ENCODE measurements at places on chromosomes 6 and 20.

DNA sequence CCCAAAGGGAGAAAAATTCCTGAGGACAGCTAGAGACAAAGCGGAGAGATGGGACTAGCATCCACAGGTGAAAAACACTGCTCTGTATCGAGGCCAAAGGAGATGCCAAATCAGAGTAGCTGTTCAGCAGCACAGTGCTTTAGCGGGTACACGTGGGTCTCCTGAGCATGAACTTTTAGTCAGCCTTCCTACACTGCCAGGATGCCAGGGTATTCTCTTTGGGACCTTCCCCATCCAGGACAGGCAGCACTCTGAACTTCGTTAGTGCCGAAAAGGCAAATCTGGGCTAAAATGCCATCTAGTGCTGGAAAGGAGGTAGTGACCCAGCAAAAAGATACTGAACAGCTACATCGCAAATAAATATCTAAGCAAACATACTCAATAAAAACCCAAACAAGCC lies 64.9 kb downstream of the C6orf58 start:
- no peak overlapping the region for H3K27ac ChIP-seq
- no peak overlapping the region for H3K4me3 ChIP-seq
- H3K4me1 ChIP-seq: no peaks in the 10 kb centered on the region
- peaks cover 26% of the 10 kb centered on the region for H3K27me3 ChIP-seq

DNA sequence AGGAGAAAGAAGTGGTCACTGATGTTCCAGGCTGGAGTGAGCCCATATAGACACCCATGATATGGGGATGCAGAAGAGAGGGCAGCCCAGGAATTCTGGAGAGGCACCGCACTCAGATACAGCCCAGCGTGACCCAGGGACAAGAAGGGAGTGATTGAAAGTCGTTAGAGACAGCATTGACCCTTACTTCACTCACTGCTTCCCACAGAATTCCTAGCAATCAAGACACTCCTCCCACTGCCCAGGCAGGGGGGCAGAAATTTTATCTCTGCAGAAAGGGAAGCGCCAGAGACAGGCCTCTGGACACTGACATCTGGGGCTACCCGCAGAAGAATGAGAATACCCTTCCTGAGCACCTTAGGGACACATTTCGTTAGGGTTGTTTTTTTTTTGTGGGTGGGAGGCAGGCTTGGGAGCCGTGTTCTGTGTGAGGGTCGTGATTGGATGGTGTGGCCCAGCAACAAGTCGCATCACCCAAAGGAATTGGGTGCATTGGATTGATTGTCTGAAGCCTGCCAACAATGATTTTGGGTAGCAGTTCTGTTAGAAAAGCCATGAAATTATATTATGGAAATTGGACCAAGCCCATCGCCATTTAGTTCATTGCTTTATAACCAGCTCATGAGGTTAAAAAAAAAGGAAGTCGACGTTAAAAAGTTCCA lies 45.9 kb upstream of the MAP3K4 start:
- no peaks in the 10 kb centered on the region for H3K36me3 ChIP-seq
- no peak for DNase-seq
- H3K4me3 ChIP-seq: no peak overlapping the region
- no peaks in the 10 kb centered on the region for H3K27me3 ChIP-seq

- no peak for DNase-seq
- H3K27me3 ChIP-seq: no peaks in the 10 kb centered on the region
- no peak overlapping the region for H3K4me3 ChIP-seq
- H3K4me1 ChIP-seq: no peaks in the 10 kb centered on the region
- H3K36me3 ChIP-seq: no peaks in the 10 kb centered on the region
- no peak overlapping the region for H3K27ac ChIP-seq
These were observed 131.6 kb downstream of the RFX6 start for GRCh38 chr6:117008618-117009017.

GRCh38 chr6:19450651-19451050 lies 386.5 kb upstream of the ID4 start:
- no peaks in the 10 kb centered on the region for H3K36me3 ChIP-seq
- no peaks in the 10 kb centered on the region for H3K27me3 ChIP-seq
- DNase-seq: no peak

- H3K4me1 ChIP-seq: peaks cover 7% of the 10 kb centered on the region
- DNase-seq: no peak
- no peak overlapping the region for H3K4me3 ChIP-seq
- H3K27me3 ChIP-seq: no peaks in the 10 kb centered on the region
- H3K27ac ChIP-seq: no peak overlapping the region
These were observed 10.7 kb upstream of the TP53INP2 start for GRCh38 chr20:34693414-34693813.

- peak; percentile 90 for DNase-seq
- H3K27me3 ChIP-seq: no peaks in the 10 kb centered on the region
- H3K4me1 ChIP-seq: peaks cover 55% of the 10 kb centered on the region
- no peak overlapping the region for H3K4me3 ChIP-seq
- H3K27ac ChIP-seq: peak overlapping the region; percentile 94
- H3K36me3 ChIP-seq: no peaks in the 10 kb centered on the region
These were observed 46.4 kb upstream of the NT5E start for GRCh38 chr6:85403331-85404015.

GRCh38 chr6:153787341-153787606 lies 251.8 kb upstream of the OPRM1 start:
- no peak for DNase-seq
- H3K27me3 ChIP-seq: no peaks in the 10 kb centered on the region
- no peaks in the 10 kb centered on the region for H3K36me3 ChIP-seq

DNA sequence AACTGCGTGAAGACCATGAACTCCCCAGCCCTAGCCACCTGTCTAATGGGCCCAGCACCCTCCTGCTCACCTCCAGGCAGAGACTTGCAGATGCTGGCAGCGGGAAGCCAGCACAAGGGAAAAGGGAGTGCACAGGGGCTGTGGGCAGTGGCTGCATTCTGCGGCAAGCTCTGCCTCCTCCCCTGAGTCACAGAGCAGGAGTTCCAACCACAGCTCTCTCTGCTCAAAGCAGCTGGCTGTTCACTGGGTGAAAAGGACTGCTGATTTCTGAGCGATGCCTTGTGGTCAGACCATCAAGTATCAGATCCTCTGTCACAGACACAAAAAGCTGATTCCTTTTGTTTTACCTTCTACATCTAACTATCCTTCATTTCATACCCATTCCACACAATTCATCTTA lies 10.5 kb downstream of the NKX2-2 start:
- DNase-seq: no peak
- no peaks in the 10 kb centered on the region for H3K4me1 ChIP-seq
- peaks cover 30% of the 10 kb centered on the region for H3K27me3 ChIP-seq
- H3K27ac ChIP-seq: no peak overlapping the region
- no peak overlapping the region for H3K4me3 ChIP-seq
- no peaks in the 10 kb centered on the region for H3K36me3 ChIP-seq

GRCh38 chr20:9926007-9926406 lies 87.1 kb upstream of the PAK5 start:
- no peaks in the 10 kb centered on the region for H3K4me1 ChIP-seq
- no peak for DNase-seq
- no peak overlapping the region for H3K4me3 ChIP-seq
- H3K27me3 ChIP-seq: peaks cover 2% of the 10 kb centered on the region
- H3K36me3 ChIP-seq: no peaks in the 10 kb centered on the region

DNA sequence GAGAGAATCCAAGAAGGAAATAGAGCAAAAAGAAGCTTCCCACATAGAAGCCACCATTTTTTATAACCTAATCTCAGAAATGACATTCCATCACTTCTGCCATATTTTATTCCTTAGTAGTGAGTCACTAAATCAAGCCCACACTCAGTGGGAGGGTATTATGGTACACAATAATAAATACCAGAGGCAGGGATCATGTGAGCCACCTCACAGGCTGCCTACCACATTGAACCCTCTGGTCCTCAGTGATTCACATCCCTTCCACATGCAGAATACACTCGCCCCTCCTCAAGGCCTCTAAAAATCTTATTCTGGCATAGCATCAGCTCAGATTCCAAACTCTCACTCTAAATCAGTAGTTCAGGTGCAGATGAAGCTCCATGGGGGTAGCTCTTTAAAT lies 49.4 kb downstream of the TMC2 start:
- H3K4me3 ChIP-seq: no peak overlapping the region
- no peaks in the 10 kb centered on the region for H3K4me1 ChIP-seq
- DNase-seq: no peak
- no peaks in the 10 kb centered on the region for H3K36me3 ChIP-seq
- no peak overlapping the region for H3K27ac ChIP-seq

- DNase-seq: no peak
- H3K27me3 ChIP-seq: no peaks in the 10 kb centered on the region
- H3K27ac ChIP-seq: no peak overlapping the region
These were observed 51.9 kb downstream of the KIZ start for GRCh38 chr20:21177767-21178166.

- H3K27ac ChIP-seq: no peak overlapping the region
- no peaks in the 10 kb centered on the region for H3K27me3 ChIP-seq
- H3K36me3 ChIP-seq: no peaks in the 10 kb centered on the region
- no peaks in the 10 kb centered on the region for H3K4me1 ChIP-seq
- DNase-seq: no peak
These were observed 41.7 kb downstream of the COL19A1 start for GRCh38 chr6:69907981-69908498.

GRCh38 chr6:28900577-28901256 lies 23.1 kb downstream of the TRIM27 start:
- H3K27ac ChIP-seq: no peak overlapping the region
- H3K36me3 ChIP-seq: peaks cover 22% of the 10 kb centered on the region
- H3K27me3 ChIP-seq: no peaks in the 10 kb centered on the region
- DNase-seq: no peak
- H3K4me1 ChIP-seq: peaks cover 6% of the 10 kb centered on the region

- H3K27ac ChIP-seq: no peak overlapping the region
- no peak overlapping the region for H3K4me3 ChIP-seq
- H3K36me3 ChIP-seq: no peaks in the 10 kb centered on the region
These were observed 134.2 kb downstream of the PLCB4 start for GRCh38 chr20:9203081-9203447.

- no peak overlapping the region for H3K27ac ChIP-seq
- DNase-seq: no peak
- no peak overlapping the region for H3K4me3 ChIP-seq
- H3K27me3 ChIP-seq: no peaks in the 10 kb centered on the region
These were observed 58.8 kb upstream of the MPC1 start for GRCh38 chr6:166441325-166442078.

GRCh38 chr20:36998652-36999051 lies 47.1 kb upstream of the SAMHD1 start:
- H3K4me1 ChIP-seq: no peaks in the 10 kb centered on the region
- no peaks in the 10 kb centered on the region for H3K36me3 ChIP-seq
- no peaks in the 10 kb centered on the region for H3K27me3 ChIP-seq
- H3K4me3 ChIP-seq: no peak overlapping the region
- no peak for DNase-seq
- H3K27ac ChIP-seq: no peak overlapping the region

DNA sequence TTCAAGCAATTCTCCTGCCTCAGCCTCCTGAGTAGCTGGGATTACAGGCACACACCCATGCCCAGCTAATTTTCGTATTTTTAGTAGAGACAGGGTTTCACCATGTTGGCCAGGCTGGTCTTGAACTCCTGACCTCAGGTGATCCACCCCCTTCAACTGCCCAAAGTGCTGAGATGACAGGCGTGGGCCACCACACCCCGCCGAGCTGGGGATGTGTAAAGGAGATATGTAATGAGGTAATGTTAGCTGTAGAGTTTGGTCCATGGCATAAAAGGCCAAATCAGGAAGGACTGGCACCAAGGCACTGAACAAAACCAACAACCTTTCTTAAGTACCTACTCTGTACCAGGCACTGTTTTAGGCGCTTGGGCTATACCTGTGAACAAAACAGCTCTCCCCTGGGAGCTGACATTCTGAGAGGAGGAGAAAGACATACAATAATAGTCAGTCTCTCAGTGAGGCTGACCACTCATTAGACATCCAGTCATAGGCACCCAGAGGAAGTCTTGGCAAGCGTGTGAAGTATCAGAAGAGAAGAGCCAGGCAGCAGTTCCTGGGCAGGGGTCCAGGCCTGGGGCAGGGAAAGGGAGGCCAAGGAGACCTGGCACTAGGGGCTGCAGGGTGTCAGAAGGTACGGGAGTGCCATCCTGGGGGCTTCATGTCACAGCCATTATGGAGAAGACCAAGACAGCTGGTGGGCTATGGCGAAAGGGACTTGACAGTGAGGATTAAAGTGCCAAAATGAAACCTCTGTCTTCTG lies 164.8 kb upstream of the DTNBP1 start:
- H3K27ac ChIP-seq: no peak overlapping the region
- H3K27me3 ChIP-seq: no peaks in the 10 kb centered on the region
- H3K36me3 ChIP-seq: no peaks in the 10 kb centered on the region
- H3K4me1 ChIP-seq: no peaks in the 10 kb centered on the region
- DNase-seq: no peak

Measured in endothelial cell of umbilical vein (primary cell).